HCEC 1CT (cell line): ENCODE measurements at places on chromosomes 2 and 18.
A peak's percentile ranks its signal among the peaks of the same experiment; 100 is the strongest.

- DNase-seq: no peak
Measured at GRCh38 chr2:64861452-64862397, 127.5 kb upstream of the SLC1A4 start.

DNA sequence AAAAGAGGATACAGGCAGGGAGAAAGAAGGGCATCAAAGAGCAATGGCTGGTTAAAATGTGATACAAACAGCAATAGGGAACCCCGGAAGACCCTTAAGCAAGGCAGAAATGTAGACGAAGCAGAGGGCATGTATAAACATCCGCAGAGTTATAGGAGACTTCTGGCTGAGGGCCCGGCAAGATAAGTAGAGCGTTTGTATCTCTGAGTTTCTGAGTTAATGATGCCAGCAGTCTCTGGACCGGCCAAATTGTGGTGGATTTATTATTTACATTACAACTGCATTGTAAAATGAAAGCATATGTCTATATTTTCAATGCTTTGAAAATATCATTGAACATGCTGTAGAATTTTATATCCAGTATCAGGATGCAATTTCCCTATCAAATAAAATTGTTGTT, 148.0 kb upstream of the KCTD1 start:
- DNase-seq: no peak

GRCh38 chr2:233810385-233810784, 32.3 kb downstream of the MROH2A start:
- no peak for DNase-seq

DNA sequence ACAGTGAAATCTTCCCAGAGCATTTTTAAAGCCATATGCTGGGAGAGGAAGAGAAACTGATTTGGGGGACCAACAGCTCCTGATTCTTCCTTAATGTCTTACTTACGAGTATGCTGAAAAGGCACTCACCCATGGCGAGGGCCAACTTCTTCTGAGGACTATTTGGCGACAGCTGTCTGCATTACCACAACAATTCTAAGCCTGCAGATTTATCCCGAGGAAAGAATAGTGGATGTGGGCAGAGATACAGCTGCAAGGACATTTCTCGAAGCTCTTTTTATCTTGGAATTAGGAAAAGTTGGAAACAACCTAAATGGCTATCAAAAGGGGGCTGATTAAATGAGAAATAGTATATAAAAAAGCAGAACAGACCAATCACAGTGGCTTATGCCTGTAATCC, 40.3 kb upstream of the FHL2 start:
- no peak for DNase-seq

DNA sequence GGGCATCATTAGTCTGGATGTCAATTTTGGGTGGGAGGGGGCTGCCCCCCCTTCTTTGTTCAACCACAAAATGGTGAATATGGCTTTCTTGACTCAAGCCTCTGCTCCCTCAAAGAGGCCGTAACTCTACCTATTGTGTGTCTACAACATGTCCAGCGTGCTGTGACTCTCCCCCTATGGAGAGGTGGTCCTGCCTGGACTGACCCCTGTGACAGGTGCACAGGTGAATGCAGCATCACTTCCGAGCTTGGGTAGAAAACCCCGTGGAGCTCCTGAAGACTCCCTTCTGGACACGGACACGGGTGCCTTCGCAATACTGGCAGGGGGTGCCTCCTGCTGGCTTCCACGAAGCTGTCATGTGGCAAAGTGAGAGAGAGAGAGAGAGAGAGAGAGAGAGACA, 397.8 kb downstream of the GALR1 start:
- no peak for DNase-seq

DNA sequence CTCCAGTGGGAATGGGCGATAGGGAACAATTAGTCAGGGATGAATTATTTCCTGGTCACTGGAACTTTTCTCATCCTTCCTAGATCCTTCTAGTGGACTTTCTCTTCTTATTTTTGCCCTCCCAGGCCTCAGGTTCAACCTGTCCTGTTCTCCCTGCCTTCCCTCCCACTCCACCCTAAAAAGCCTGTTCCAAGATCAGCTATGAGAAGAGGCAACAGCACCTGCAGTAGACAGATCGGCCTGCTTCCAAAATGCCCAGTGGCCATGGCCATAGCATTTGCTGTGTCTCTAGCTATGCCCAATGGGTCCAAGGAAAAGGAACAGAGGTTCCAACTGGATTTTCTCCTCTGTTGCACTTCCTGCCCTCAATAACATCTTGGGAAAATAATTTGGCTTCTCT, 16.5 kb upstream of the KCNF1 start:
- no peak for DNase-seq

- DNase-seq: peak; percentile 27
Measured at GRCh38 chr2:118202707-118203303, 114.5 kb downstream of the INSIG2 start.

DNA sequence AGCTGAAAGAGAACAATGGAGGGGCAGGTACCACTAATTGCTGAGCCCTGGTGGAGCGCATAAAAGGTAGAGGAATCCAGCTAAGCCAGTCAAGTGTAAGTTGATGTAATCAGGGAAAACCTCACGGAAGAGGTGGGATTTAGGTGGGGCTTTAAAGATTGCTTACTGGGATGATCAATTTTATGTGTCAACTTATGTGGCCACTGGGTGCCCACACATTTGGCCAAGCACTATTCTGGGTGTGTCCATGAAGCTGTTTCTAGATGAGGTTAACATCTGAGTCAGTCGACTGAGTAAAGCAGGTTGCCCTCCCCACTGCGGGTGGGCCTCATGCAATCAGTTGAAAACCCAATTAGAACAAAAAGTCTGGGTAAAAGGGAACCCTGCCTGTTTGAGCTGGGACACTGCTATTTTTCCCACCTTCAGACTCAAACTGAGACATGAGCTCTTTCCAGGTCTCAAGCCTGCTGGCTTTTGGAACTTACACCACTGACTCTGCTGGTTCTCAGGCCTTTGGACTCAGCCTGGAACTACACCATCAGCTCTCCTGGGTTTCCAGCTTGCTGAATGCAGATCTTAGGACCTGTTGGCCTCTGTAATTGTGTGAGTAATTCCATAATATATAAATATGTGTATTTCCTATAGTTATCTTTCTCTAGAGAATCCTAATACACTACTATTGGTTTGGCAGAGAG, 67.3 kb downstream of the MYO5B start:
- no peak for DNase-seq

DNA sequence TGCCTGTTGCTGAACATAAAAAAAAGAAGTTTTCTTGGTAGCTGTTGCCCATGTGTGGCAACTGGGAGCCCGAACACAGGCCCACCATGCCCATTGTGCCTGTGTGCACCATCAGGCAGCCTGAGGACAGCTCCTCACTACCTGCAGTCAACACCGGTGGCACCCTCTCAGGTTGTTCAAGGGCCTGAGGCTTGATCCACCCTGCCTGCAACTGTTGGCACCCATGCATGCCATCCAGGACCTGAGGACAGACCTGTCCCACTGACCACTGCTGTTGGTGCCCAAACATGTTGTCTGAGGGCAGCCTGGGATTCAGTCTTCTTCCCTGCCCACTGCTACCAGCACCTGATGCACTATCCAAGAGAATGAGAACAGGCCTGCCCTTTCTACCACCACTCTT, 661.1 kb upstream of the ZNF804A start:
- no peak for DNase-seq

- peak; percentile 49 for DNase-seq
Measured at GRCh38 chr2:200618590-200619021, 32.8 kb downstream of the AOX1 start.

- no peak for DNase-seq
Measured at GRCh38 chr2:8197101-8197500, 484.8 kb upstream of the ID2 start.

DNA sequence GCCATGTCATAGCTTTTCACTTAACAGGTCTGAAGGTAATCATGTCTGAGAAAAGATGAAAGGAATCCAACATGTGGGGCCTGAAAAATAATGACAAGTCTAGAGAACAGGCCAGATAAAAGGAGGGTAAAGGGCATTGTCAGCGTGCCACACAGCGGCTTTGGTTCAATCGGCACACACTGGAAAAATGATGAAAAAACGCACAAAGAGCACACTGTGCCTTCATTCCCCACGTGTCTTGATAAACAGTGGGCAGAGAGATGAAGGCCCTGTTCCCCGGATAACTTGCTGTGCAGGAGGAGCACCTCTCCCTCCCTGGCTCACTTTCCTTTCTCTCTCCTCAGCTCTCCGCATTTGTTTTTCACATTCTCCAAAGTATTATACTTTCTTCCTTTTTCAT, 766.3 kb downstream of the TDRD15 start:
- no peak for DNase-seq

GRCh38 chr2:100976645-100977391, 25.3 kb upstream of the RPL31 start:
- DNase-seq: no peak

DNA sequence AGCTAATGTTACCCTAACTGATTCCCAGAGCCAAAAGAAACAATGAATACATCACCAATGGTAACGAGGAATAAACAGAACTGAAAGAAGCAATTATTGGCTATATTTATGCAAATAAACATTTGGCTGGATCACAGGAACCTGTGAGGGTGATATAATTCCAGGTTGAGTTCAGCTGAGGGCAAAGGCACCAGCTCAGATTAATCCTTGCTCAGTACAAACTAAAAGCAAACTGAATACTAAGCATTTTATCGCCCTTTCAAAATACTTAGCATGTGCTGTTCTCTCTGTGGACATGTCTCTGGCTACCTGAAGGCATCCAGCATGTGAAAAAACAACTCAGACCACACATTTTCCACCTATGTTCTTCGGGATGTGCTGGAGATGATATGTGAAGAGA, 791.7 kb downstream of the METTL4 start:
- no peak for DNase-seq

DNA sequence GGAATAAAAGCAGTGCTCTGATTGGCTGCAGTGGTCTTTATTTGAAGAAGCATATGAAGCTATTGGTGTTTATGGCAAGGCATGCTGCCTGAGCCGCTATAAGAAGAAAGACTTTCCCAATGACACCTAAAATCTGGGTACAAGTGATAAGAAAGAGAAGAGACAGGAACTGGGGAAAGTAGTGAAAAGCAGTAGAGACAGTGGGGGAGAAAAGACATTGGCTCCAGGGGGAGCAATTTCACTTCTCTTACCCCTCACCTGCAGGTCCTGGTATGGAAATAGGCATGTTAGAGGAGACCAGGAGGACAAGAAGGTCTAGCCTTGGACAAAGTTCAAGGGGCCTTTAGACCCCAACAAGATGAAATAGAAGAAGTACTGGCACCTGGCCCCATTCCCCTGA, 47.1 kb downstream of the PLCL1 start:
- DNase-seq: no peak
